ENCODE measurements at places on chromosomes 6 and 20. TPM values are rescaled to one million over a fixed set of nuclear protein-coding genes. Genes with fewer than 3 reads are reported as not detected.

DNA sequence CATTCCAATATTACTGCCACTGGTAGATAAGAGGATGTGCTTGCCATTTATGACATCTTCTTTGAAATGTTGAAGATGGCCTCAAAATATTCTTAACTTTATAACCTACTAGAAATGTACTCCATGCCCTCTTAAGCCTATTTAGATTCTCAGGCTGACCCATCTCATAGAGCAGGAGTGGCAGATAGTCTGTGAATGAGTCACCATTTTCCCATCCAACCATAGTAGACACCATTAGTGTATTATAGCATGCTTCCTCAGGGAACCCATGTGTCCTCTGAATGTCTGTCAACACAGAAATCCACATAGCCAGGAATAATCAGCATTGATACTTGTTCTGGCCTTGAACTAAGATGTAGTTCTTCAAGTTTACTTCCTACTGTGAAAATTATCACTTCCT is 150.2 kb downstream of the IMPG1 start:
- H3K36me3 ChIP-seq: no peaks in the 10 kb centered on the region
- H3K27me3 ChIP-seq: no peaks in the 10 kb centered on the region
- no peak for DNase-seq
- H3K27ac ChIP-seq: no peak overlapping the region
- no peaks in the 10 kb centered on the region for H3K4me1 ChIP-seq
- H3K4me3 ChIP-seq: no peak overlapping the region

The C6orf52 gene
- total RNA-seq: 4.4 TPM

The SLPI gene
- not detected for total RNA-seq

The ANKRD66 gene
- not detected for total RNA-seq

DNA sequence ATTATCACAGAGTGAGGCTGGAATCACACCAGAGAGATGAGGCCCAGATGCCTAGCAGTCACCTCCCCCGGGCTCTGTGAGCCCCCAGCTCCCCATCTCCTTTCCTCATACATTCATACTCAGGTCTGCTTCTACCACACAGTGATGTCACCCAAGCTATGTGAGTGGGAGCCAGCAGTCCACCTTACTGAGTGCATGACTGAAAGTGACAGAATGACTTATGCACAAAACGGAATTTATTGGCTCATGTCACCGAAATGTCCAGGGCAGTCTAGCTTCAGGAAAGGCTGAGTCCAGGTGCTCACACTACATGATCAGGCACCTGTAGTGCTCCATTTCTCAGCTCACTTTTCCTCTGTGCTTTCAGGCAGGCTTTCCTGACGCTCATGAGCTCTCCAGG is 36.7 kb upstream of the CCN6 start:
- H3K4me3 ChIP-seq: peak overlapping the region; percentile 62
- H3K27ac ChIP-seq: peak overlapping the region; percentile 43
- H3K36me3 ChIP-seq: no peaks in the 10 kb centered on the region
- H3K27me3 ChIP-seq: no peaks in the 10 kb centered on the region
- H3K4me1 ChIP-seq: peaks cover 84% of the 10 kb centered on the region
- DNase-seq: peak; percentile 74
